Midbrain (tissue), 1 donor: ENCODE measurements at places on chromosomes 11 and 22.

DNA sequence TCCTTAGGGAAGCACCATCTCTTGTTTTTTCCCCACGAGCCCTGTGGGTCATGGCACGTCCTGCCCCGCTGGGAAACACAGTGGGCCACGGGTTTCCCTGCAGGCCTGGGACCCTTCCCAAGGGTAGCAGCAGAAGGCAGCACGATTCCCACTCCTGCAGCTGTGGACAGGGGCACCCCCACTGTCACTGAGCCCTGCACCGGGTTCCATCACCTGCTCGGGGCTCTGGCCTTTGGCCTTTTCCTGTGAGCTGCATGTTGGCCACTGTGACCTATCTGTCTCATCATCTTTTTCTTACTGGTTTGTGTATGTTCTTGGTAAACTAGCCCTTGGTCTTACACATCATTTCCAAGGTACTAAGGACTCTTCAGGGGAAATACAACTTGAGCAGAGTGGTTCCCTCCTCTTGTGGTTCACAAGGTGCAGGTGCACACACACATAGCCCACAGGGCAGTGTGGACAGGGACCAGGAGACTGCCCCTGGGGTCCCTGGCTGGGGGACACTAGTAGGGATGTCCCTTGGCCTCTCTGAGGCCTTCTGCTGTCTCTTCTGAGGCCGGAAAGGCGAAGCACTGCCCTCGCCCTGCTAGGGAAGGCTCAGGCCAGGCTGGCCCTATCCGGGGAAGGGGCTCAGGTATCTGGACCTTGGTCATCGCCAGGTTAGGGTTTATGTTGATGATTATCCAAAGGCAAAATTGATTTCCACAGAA lies 19.0 kb upstream of the TXNRD2 start:
- no peak for DNase-seq

GRCh38 chr11:69240332-69241074 lies 53.5 kb upstream of the MYEOV start:
- no peak for DNase-seq

GRCh38 chr11:16925561-16926065 lies 88.6 kb downstream of the PLEKHA7 start:
- no peak for DNase-seq

GRCh38 chr11:58433638-58434203 lies 5.8 kb upstream of the OR5B2 start:
- no peak for DNase-seq

- no peak for DNase-seq
Measured at GRCh38 chr11:1435820-1436467, 46.2 kb downstream of the BRSK2 start.

DNA sequence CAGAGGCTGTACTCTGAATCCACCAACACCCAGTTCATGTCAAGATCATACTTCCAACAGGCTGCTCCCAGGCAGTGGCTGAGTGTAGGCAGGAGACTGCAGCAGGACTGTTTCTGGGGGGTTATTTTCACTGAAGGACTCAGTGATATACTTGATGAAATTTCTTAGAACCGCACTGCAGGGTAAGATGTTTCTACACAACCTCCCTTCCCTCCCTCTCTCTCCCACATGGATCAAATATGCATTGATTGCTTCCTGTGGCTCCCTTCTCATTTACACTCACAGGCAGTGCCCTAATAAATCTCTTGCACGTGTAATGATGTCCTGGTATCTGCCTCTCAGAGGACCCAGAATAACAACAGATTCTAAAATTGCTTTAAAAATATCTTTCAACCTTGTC lies 251.3 kb upstream of the CCDC179 start:
- DNase-seq, result no peak

- no peak for DNase-seq
Measured at GRCh38 chr11:63906585-63906984, 10.4 kb downstream of the RCOR2 start.

- no peak for DNase-seq
Measured at GRCh38 chr11:82085493-82085892, 648.2 kb downstream of the FAM181B start.

DNA sequence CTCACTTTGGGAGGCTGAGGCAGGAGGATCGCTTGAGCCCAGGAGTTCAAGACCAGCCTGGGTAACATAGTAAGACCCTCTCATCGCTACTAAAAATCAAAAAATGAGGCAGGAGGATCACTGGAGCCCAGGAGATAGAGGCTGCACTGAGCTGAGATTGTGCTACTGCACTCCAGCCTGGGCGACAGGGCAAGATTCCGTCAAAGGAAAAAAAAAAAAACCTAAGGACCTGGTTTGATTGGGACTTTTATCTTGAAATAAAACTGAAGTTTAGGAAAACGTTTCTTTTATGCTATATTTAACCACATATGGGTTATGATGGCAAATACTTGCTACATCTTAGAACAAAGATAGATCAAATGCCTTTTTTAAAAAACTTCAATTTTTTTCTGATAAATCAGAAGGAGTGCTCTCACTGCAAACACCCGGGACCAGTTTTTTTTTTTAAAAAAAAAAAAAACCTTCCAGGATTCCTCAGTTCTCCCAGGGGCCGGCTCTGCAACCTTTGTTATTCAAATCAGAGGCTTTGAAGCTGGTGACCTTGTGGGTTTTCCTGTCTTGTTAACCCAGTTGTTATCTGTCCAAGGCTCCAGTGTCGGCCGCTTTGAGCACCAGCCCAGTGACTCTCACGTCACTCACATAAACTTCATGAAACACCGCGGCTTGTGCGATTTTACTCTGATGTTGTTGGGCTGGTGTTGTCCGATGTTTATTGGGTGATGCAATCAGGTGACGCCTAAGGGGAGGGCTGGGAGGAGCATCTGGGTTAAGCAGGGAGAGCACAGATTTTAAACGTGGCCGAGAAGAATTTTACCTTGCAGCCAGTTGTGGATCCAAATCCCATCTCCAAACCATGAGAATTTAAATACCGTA lies 24.7 kb upstream of the SLC22A12 start:
- peak; percentile 33 for DNase-seq

DNA sequence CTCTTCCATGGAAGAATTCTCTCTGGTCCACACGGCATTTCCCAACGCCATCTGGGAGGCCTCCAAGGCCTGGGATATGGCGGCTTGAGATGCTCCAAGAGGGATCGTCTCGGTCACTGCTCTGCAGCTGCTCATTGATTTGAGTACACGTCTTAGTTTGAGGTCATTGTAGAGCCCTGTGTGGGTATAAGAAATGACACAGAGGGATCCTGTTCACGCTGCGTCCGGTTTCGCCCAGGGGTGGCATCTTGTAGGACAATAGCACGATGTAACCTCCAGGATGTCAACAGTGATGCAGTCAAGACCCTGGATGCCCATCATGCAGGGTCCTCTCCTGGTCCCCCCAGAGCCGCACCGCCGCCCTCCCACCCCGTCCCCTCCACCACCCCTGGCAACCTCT lies 564.6 kb downstream of the BRD1 start:
- no peak for DNase-seq

DNA sequence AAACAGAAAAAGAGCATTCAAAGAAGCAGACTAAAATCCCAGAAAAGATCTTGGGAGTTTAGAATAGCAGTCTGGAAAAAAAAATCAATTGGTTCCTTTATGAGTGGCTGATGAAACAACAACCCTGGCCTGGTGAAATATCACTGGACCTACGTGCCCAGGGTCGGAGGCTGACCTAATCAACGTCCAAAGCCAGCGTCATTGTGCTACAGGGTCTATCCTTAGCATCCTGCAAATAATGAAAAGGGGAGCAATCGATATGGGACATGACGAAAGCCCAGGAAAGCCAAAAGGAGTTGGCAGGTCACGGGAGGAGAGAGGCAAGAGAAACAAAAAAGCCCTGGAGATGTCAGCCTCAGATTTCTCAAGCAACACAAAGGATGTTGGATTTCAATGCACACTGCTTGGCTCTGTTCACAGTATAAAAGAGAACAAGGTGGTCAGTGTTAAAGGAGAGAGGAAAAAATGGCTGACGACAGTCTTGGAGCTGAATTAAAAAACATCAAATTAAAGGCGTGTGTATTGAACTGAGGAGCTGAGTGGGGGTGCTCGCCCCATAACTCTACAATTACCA lies 148.8 kb downstream of the BLID start:
- peak; percentile 54 for DNase-seq

- no peak for DNase-seq
Measured at GRCh38 chr22:17980015-17980590, 44.3 kb downstream of the MICAL3 start.

- no peak for DNase-seq
Measured at GRCh38 chr11:68938088-68938487, 34.4 kb downstream of the IGHMBP2 start.

- DNase-seq, result no peak
Measured at GRCh38 chr11:62649486-62649885, 3.1 kb upstream of the GANAB start.

DNA sequence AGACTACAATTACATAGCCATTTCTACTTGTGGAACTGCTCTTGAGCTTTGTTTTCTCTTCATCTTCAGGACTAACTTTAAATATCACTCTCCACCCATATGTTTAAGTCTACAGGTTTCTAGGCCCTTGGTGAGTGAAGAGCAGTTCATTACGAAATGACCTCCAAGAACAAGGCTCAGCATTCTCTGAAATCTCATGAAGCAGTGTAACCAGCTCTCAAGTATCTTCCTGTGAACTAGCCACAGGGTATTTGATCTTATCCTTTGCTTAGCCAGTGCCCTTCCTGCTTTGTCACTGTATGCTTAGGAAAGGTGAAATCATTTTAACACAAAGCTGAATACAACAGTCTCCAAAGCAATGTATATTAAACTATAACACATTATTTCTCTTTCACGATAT lies 20.4 kb upstream of the LYVE1 start:
- no peak for DNase-seq

DNA sequence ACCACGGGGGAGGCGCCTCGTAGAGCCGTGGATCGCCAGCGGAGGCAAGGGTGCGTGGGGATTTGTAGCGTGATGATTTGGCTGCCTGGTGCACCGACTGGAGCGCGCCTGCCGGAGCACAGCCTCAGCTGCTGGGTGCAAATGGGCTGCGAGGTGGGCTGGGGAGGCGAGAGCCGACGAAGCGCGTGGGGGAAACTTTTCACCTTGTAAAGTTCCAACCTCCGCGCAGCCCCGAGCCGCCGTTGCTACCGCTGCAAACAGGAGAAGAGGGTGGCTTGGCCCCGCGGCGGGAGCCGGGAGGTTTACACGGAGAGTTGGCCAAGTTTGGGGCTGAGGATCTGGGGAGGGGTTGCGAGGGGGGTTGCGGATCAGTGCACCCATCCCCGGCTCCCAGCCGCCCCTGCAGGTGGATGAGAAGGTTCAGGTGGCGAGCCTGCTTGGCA lies 528 bp downstream of the FAT3 start:
- DNase-seq, result no peak

- no peak for DNase-seq
Measured at GRCh38 chr11:88680806-88681205, 343.3 kb upstream of the CTSC start.

- no peak for DNase-seq
Measured at GRCh38 chr11:12389676-12390657, 12.6 kb downstream of the PARVA start.

DNA sequence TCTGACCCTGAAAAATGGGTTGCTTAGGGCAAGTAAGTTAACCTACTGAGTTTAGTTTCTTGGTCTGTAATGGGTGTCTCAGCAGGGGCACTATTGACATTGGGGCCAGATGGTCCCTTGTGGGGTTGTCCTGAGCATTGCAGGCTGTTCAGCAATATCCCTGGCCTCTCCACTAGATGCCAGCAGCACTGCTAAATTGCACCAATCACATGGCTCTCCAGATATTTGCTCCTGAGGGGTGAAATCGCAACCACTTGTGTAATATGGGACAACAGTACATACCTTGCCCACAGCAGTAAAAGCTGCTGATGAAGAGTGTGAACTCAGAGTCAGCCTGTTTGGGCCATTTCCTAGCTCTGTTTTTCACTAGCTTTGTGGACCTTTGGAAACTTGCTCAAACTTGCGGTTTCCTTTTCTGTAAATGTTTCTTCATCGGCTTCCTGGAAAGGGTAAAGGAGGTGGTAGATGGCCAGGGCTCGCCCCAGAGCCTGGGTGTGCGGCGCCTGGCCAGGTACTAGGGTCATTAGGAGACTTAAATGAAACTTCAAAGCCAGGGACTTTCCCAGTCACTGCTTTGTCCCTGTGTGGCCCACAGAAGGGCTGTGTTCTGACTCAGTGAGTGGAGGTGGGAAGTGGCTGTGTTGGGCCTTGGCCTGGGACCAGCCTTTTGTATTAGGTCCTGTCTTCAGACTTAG lies 13.0 kb downstream of the NCF4 start:
- DNase-seq, result peak; percentile 17

DNA sequence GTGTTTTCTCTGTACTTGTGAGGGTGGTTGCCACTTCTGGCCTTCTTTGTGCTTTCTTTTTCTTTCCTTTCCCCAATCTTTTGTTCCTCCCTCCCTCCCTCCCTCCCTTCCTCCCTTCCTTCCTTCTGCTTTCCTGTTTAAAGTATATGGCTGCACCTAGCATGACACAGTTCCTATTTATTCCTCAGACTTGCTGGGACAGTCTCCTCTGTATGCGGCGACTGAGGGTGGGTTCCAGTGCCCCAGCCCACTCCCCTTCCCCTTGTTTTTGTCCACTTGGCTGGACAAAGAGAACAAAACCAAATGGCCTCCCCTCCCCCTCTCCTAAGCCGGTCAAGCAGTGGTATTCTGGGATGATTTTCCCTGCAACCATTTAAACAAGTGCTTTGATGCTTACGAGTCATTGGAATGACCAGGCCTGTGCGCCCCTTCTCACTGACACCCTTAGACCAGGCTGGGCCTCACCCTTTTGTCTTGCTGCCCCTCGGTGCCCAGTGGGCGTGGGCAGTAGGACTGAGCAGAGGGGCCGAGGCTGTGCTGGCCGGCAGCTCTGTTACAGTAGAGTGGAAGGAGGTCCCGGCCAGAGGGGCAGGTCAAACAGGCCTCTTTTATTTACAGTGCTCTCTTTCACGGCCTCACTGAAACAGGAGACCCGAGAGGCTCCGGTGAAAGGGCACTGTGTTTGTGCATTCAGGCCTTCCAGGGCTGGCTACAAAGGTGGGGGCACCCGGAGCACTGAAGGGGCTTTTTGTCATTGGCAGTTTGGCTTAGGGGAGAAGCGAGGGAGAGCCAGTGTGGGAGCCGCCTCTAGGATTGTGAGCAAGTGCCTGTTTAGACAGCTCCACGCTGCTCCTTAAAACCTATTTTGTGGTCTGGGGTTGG lies 32.2 kb downstream of the ZBTB16 start:
- no peak for DNase-seq

GRCh38 chr22:42000466-42000865 lies 1.9 kb downstream of the WBP2NL start:
- DNase-seq, result no peak

GRCh38 chr11:11558396-11558795 lies 63.4 kb downstream of the GALNT18 start:
- no peak for DNase-seq

- DNase-seq, result no peak
Measured at GRCh38 chr11:79388201-79388600, 52.6 kb downstream of the TENM4 start.
